D341Med (cell line): ENCODE measurements at places on chromosomes 7 and 10.

- no peak for DNase-seq
Observed at GRCh38 chr7:75729851-75730274, 8.9 kb downstream of the HIP1 start.

- DNase-seq: no peak
Observed at GRCh38 chr10:129516846-129517679, 50.0 kb downstream of the MGMT start.

DNA sequence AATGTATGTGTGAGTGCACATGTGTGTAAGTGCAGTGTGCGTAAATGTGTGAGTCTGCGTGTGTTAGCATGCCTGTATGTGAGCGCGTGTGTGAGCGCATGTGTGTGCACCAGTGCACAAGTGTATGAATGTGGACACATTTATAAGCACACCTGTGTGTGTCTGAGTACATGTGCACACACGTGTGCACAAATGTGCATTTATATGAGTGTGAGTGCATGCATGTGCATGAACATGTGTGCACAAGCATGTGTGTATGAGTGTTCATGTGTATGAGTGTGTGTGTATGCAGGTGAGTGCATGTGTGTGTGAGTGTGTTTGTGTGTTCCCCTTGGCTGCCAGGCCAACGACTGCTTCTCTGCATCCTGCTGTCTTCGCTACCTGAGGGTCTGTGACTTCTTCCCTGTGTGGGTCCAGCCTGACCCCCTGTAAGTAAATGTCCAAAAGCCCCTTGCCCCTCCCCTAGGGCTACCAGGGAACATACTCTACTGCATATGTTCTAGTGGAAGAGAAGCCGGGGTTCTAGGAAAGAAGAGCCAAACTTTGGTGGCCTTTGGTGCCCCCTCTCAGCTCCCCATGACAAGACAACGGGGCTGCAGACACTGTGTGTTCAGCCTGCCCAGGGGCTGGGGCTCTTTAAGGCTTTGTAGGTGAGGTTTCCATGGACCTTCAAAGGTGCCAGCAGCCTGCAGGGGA is 17.0 kb downstream of the GOLGA7B start:
- DNase-seq: no peak

DNA sequence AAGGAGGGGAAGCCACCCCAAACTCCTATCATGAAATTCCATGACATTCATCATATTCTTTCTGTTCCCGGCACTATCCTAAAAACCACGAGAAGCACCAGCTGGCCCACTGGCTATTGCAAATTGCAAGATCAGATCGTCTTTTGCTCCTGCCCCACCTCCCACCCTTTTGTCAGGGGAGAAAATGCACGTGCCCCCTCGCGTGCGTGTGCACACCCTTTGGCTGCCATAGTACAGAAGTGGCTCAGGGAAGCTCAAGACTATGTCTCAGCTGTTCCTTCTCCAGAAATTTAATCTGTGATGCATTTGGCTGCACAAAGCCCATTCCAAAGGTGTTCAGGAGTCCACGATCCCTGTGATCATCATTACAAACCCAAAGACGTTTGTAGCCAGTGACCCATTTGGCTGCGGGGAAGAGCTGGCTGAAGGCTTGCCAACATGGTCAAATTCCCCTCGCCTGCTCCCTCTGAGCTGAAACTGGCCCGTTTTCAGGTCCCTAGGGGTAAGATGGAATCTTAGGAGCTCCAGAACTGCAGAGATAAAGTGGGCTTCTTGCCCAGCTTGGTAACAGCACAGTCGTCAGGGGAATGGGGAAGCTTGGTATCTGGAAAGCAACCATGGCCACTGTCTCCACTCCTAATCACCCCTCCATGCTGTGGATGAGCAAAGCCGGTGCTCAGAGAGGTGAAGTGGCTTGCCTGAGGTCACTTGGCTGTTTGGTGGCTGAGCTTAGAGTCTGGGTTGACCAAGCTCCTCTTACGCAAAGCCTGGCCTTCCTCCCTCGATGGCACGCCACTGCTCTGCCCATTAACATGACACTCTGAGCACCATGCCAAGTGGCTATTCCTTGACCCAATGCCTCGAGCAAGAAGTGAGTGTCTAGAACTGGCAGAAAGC is 155.4 kb downstream of the NEURL1 start:
- no peak for DNase-seq

GRCh38 chr7:57381581-57381980 is 68.4 kb upstream of the ZNF716 start:
- no peak for DNase-seq

- no peak for DNase-seq
Observed at GRCh38 chr10:101260764-101261481, 31.7 kb upstream of the LBX1 start.

DNA sequence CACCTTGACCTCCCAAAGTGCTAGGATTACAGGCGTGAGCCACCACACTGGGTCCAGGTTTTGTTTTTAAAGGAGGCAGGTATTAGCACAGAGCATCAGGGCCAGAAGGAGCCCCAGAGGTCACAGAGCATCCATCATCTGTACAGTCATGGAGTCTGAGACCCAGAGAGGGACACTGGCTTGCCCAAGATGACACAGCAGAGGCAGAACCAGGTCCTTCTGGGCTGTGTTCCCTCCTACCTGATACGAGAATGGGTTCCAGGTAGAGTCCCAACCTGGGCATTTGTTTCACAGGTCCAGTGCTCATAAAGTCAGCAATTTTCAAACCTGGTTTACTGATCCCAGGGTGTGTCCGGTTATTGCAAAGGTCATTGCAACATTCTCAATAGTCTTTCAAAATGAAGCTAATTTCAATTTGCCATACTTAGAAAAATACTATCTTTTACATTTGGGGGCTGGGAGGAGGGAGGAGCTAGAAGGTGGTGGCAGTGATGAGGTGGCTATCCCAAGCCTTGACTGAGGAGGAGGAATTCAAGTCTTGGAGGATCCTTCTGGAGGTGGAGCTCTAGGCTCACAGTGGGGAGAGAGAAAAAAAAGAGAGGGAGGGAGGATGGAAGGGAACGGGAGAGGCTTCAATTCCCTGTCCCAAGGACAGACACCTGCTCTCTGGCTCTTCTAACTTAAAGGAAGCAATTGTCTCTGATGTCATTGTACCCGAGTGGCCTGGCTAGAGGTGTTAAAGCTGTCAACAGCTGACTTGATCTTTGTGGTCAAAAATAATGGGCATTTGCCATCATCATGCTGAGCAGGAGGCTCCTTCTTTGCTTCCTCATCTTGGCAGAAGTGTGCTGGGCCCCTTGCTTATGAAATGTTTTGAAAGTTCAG is 8.1 kb downstream of the MXI1 start:
- no peak for DNase-seq

DNA sequence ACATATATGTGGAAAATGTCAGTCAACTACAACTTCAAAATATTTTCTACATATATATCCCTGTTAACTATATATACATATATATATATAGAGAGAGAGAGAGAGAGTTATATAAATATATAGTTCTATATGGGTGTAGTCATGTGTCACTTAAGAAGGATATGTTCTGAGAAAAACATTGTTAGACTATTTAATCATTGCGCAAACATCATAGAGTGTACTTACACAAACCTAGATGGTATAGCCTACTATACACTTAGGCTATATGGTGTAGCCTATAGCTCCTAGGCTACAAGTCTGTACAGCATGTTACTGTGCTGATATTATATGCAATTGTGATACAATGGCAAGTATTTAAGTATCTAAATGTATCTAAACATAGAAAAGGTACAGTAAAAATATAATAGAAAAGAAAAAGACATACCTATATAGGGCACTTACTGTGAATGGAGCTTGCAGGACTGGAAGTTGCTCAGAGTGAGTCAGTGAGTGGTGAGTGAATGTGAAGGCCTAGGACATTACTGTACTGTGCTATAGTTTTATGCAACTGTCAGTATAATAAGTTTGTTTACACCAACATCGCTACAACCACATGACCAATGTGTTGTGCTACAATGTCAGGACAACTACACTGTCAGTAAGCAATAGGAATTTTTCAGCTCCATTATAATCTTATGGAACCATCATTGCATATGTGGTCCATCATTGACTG is 18.0 kb upstream of the FGL2 start:
- DNase-seq: no peak

DNA sequence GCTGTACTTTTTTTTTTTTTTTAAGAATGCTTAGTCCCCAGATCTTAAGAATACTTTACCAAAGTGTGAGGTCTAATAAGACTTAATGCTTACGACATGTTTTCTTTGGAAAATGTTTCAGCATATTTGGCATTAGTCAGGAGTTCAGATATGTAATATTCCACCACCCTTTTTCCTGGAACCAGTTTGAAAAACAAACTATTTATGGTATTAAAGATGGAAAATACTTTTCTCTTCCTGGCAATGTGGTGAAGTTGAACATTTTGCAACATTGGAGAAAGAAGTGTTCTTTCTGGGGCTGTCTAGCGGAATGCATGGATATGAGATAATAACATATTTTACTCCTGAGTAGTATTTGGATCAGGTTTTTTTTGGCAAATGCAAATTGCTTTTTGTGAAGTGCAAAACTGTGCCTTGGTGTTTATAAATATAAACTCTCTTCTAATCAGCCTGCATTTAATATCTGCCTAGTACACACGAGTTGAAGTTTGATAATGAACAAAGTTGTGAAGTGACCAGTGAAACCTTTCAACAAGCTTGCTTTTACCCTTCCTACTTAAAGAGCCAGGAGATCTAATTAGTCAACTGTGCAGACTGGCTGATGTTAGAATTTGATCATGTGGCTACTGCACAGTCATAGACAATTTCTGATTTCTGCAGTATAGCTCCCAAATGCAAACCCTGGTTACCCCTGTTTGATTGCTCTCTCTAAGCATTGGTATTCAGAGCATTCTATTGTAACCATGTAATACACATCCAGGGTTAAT is 20.9 kb downstream of the MAP3K8 start:
- no peak for DNase-seq

- DNase-seq: no peak
Observed at GRCh38 chr7:49703881-49704280, 69.6 kb upstream of the VWC2 start.

DNA sequence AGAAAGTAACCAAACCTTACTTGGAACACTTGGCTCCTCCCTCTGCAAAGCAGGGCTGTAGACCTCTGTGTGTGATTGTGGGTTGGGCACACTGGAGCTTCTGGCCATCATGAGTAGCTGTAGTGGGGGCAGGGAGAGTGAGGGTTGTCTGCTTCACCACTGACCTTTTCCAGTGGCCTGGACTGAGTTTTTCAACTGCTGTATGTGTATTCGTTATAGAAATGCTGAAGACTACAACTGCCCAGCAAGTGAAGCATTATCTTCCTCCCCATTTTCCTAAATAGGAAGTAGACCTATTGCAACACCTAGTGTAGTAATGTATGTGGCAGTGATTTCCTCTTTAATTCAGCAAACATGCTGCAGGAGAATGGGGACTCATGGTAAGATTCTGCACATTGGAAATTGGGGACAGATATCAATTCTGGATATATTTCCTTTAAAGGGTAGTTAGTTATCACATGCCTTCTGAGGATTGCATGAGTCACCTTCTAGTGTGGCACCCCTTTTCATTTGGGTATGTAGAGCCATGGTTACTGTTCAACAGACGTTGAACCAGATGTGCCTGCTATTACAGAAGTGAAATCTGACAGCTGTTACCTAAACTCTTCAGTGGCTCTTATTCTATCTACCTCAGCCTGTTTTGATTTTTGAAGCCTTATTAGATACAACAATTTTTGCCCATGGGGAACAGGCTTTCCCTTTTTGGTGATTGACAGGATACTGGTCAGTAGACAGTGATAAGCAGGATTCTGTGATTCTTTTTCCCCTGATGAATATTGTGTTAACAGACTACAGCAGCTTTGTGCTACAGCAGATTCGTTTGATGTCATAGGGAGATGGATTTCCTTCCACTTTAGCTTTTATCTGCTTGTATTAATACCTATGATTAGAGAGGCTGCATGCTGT is 130.9 kb downstream of the SND1 start:
- no peak for DNase-seq

DNA sequence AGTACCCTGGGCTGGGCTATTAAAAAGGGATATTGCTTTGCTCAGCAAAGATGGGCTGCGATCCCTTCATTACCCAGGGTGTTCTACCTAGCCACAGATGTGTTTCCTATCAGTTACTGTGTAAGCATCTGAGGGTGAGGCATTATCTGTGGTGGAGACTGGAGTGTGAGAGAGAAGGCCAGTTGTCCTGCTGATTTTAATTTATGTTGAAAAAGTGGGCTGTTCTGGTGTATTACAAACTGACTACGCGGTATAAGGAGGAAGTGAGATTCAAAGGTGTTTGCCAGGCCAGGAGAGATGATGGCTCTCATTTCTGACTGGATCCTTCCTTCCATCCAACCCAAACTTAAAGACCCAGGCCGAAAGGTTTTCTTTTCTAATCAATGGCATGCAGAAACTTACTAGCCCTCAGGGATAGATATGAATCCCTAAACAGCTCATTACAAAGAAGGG is 7.6 kb downstream of the TCF7L2 start:
- no peak for DNase-seq

- no peak for DNase-seq
Observed at GRCh38 chr10:87598700-87599099, 61.0 kb upstream of the PAPSS2 start.

GRCh38 chr10:69709366-69709941 is 79.4 kb downstream of the FAM241B start:
- DNase-seq: no peak

DNA sequence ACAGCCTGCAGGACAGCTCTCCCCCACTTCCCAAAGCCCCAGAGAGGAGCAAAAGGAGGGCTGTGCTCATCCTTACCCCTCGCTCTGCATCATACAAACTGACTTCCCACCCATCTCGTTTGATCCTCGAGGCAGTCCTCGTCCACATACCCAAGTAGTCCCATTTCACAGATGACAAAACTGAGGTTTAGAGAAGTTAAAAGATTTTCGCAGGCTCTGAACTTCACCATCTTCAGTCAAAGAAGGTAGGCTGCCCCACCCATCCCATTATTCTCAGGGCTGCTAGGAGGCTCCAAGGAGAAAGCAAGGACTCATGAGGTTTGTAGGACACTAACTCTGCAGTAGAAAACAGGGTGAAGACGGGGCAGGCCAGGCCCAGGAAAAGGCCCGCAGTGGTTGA is 147.1 kb downstream of the SLIT1 start:
- DNase-seq: no peak

DNA sequence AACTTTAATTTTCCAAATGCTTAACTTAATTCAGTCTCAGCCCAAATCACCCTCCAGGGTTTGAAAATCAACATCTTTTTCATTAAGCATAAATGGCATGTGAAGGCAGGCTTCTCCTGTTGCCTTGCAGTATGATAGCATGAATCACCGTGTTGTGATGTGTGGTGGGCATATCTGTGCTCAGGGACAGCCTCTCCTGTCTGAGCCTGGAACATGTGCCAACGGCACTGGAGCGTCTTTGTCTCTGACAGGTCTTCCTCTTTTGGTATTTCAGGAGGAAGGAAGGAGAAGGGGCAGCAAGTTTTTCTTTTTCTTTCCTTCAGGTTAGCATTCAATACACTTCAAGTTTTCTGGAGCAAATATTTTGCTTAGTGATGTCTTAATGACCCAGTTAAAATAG is 57.6 kb downstream of the LRGUK start:
- no peak for DNase-seq

GRCh38 chr7:96221888-96222287 is 100.0 kb downstream of the SLC25A13 start:
- DNase-seq: no peak

- peak; percentile 54 for DNase-seq
Observed at GRCh38 chr7:98872328-98872924, 2.6 kb upstream of the TMEM130 start.

- no peak for DNase-seq
Observed at GRCh38 chr10:74733612-74734011, 92.8 kb upstream of the KAT6B start.

GRCh38 chr10:11326913-11327616 is 284.4 kb downstream of the USP6NL start:
- DNase-seq: no peak

- no peak for DNase-seq
Observed at GRCh38 chr7:16026253-16027020, 340.0 kb upstream of the MEOX2 start.
